NCI-H345 (cell line): ENCODE measurements at places on chromosomes 12 and 14.
A peak's percentile ranks its signal among the peaks of the same experiment; 100 is the strongest.

- no peak for DNase-seq
Measured at GRCh38 chr14:73783107-73783727, 68.4 kb upstream of the PTGR2 start.

- DNase-seq = no peak
Measured at GRCh38 chr12:15268309-15268708, 47.1 kb upstream of the RERG start.

GRCh38 chr12:114846771-114847170, 162.8 kb upstream of the TBX3 start:
- no peak for DNase-seq

- DNase-seq = peak; percentile 84
Measured at GRCh38 chr14:88352698-88353097, 29.6 kb upstream of the KCNK10 start.

GRCh38 chr14:72924337-72924736, 1.9 kb upstream of the DCAF4 start:
- DNase-seq = peak; percentile 46

DNA sequence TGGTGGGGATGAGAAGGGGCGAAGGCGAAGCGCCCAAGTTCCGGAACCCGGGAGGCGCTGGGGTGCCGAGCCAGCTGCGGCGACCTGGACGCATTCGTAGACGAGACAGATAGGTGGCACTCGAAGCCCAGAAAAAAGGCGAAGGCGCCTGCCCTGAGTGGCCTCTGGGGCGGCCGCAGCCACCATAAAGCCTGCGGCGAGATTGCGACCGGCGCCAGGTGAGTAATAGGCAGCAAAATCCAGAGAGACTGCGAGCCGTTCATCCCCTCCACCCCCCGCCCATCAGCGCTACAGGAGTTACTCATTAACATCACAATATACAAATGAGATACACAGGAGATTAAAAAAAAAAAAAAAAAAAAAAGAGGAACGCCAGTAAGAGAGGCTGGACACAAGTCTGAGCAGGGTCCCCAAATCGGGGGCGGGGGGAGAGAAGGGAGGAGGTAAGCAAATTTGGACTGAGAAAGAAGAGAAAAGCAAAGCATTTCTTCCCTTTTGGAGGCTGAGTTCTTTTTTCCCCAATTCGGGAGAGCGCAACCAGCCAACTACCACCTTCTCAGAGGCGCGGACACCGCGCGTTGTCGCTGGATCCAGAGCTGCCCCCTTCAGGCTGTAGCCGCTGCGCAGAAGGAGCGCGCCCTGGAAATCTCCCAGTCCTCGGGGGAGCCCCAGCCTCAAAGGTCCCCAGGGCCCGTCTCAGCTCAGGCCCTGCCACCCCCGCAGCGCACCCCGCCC, 15.7 kb downstream of the TBX3 start:
- DNase-seq = peak; percentile 84

GRCh38 chr12:87511371-87511770, 517.8 kb downstream of the C12orf50 start:
- no peak for DNase-seq

DNA sequence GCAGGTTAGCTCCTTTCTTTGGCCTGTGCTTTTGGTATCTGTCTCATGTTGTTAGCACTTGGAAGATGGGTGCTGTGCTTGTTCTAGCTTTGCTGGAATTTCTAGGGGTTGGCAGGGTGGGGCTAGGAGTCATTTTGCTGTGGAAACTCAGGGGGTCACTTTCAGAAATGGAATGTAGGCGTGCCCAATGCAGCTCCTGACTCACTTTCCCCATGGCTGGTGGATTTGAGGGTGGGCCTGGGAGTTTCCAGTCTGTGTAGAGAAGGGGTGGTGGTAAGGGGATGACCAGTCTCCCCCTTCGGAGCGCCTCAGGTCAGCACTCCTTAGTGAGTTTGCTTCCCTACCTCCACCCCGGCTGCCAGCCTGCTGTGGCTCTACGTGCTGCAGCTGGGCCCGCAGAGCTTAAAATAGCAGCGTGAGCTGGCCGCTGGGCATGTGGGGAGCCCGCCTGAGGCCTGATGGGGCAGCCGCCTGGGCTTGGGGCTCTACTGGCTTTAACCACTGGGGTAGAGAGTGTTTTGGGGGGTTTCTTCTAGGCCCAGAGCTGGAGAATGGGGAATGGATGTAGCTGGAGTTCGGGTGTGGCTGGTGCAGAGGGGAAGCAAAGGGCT, 108.2 kb downstream of the TSPAN9 start:
- DNase-seq = no peak

DNA sequence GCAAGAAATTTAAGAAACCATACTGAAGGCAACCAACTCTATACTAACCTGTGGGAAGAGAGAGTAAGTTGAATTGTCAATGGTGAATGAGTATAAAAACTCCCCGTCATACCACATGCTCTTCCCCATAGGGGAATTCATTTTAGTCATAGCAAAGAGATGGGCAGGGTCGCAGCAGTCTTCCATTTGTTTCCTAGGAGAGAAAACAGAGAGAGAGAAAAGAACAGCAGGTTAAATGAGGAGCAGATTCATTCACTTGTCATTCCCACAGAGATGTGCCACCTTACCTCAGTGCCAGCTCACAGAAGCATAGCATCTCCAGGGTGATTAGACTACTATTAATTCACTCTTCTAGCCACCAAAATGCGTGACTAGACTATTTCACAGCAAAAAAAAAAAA, 47.4 kb downstream of the ST8SIA1 start:
- no peak for DNase-seq

DNA sequence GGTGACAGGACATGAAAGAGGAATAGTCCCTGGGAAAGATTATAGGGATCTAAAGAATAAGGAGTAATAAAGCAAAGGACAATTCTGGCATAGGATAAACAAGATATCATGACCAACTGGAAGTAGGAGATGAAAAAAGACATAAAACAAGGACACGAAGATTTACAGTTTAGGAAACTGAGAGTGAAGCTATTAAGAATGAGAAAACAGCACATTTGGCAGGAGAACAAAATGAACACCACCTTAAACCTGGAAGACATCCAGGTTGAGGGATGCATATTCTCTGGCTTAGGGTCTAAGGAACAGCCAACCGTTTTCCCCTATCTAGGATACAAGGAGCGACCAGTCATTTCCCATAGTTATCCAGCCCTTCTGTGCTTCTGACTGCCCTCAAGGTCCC, 1.9 kb downstream of the TRIP11 start:
- no peak for DNase-seq

- no peak for DNase-seq
Measured at GRCh38 chr12:1222858-1223639, 232.0 kb downstream of the ERC1 start.

DNA sequence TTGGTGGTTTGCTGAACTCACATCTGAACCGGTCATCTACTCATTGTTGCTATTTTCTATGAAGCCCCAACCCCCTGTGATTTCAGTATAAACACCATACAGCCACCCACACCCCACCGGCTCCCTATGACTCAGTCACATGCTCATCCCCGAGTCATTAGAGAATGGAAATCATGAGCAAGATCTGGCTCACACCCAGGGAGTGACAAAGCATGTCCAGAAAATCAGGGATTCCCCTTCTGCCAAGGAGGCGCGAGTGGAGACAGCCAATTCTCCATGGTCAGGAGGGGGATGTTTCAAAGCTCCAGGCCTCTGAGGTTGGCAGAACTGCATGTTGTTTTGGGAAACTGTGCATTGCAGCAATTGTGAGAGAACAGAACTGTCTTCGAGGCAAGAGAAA, 657.5 kb upstream of the TBX3 start:
- DNase-seq = no peak

DNA sequence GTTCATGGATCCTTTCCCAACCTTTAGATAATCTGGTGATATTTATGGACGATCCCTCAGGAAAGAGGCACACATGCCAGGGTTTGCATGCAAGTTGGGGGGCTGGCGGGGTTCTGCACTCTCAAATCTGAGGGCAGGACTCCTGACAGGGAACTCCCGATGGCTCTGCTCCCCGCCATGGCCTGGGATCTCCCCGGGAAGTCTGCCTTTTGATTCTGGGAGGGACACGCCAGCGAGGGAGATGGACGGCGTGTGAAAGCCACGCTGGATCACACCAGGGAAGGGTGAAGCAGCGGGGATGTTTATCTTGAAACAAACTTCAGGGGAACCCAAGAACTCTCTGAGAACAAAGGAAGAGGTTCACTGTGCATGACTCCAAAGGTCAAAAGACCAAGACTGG, 43.6 kb downstream of the LGMN start:
- no peak for DNase-seq

DNA sequence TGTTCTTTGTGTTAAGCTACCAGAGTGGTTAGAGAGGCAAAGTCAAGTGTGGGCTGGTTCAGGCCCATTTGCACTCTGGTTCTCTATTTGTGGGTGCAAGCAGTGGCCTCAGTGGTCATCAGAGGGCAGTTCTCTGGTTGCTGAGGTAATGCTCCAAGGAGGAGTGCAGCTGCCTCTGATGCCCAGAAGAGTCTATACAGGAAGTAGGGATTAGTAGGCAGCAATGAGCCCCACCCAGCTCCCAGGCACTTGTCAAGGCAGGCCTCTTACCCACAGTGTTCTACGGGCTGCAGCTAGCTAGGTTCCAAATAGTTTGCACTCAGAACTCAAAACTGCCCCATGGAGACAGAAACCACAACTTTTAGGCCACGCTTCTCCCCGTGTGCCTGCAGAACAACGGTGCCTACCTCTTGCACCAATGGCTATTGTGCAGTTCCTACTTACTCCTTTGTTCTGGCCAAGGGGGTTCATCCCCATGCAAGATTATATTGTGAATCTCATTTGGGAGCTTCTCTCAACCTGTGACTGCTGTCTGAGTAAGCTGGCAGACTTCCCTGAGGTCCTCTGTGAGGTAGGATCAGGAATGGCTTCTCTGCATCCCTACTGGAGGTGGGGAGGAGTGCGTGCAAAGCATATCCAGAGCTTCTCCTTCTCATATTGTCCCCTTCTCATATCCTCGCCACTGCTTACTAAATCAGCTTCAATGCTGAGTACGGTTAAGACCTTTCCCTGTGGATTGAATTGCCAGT, 410.3 kb upstream of the LMO3 start:
- no peak for DNase-seq

DNA sequence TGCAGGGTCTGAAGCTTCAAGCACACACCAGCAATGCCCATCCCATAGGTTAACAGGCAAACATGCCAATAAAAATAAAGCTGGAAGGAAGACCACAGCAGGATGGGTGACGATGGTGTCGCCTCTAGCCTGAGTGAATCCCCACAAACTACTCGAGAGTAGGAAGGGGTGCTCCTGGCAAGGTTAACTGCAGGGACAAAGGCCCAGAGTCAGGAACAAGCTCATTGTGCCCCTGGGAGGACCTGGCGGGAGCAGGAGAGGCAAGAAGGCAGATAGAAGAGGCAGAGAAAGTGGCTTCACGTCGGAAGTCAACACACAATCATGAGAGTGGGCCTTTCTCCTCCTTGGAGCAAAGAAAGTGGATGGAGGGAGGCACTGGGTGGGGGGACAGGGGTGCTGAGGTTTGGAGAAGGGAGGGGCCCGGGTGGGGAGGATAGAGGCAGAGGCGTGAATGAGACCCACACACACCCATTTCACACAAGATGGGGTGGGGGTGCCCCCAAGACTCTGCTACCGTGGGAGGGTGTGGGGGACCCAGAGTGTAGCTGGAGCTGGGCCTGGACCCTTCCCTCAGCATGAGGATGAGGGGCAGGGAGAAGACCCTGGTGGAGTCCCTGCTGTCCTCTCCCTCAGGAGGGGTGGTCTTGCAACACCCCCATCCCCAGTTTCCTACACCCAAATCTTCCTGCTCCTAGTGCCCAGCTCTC, 43.1 kb downstream of the DIO3 start:
- no peak for DNase-seq

DNA sequence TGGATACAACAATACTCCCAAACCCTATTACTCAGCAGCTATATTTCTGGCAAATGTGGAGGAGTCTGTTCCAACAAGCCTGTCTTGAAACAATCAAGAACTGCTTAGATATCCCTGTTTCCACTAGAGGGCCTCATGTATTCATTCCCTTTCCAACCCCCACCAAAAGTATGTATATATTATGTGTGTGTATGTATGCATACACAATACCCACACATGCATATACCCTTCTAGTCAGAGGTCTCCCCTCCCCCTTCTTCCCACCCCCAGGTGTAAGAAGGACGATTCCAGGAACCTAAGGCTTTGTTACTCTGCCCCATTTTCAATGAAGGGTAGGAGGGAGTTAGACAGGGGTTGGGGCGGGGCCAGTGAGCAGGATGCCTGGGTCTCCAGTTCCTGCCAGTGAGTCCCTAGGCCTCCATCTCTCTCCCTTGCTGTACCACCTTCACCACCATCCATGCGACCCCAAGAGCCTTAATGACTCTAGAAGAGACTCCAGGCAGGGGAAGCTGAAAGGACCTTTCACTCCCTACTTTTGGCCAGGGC, at the start of gene DGKA:
DGKA (plus strand) TSS at position 392 of the 546 bp plus-strand sequence. CDS start 5,342 bp downstream, outside the sequence.
- DNase-seq = peak; percentile 60

DNA sequence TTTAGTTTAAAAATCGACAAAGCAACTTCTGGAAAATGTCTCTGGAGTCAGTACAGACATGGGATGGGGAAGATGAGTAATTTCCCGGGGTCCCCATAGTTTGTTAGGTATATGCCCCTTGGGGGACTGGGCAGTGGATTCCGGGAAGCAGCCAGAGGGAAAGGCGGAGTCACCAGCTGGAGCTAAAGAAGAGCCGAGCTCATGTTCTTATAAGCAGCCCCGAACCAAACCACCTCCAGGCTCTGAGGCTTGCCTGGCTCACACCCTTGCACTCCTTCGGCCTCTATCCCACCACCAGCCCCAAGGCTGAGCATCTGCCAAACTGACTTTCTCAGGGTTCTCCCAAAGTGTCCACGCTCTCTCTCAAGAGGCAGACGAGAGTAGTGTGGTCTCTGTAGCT, 117.8 kb downstream of the PAH start:
- DNase-seq = no peak

GRCh38 chr14:21668377-21668776, 5.2 kb downstream of the OR4E1 start:
- no peak for DNase-seq

- DNase-seq = no peak
Measured at GRCh38 chr14:30874999-30875787, 834 bp downstream of the COCH start.

DNA sequence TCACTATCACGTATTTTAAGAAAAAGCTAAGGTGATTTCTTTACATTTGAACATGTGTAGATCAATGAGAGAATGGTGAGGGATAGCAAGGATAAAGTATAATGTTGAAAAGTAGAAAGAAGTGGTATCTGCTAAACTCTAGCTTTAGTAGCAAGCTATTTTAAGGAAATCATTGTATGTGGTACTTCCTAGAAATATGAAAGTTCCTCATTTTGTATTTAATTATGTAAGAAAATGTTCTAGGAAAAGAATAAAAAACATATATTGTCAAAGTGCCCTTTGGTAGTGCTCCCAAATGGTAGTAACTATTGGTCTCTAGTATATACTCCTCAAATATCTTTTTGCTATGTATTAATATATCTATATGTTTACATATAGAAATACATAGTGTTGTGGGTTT, 35.7 kb downstream of the RAB21 start:
- no peak for DNase-seq

DNA sequence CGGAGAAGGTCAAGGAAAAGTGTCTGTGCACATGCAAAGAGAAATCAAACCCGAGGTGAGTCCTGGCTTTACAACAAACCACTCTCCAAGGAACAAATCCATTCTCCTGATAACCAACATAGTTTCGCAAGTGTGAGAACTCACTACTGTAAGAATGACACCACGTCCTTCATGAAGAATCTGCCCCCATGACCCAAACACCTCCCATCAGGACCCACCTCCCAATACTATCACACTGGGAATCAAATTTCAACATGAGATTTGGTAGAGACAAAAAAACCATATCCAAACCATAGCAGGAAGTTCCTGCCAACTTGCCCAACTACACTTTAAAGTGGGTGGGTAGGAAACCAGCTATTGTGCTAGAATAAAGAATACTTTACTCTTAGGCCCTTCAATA, 2.4 kb upstream of the ERC1 start:
- DNase-seq = no peak
